C1 segment of cervical spinal cord (tissue), 14 donors: ENCODE measurements at places on chromosomes 7 and 10.

GRCh38 chr7:84823530-84823929 is 363.3 kb downstream of the SEMA3D start:
- DNase-seq = no peak

DNA sequence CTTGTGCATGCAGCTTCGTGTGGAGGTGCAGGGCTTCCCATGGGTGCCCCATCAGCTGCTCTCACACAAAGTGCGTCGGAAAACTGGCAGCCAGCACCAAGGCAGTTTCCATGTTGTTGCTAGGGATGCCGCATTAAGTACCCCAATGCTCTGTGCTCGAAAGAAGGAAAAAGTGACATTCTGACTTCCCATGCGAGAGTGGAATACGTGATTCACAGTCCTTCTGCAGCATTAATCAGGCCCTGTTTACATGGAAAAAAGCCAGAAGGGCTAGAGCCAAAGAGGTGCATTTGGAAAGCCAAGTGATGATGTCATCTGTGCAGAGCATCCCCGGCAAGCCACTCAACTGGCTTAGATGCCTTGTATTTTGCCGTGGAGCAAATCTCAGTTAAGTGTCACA is 258.3 kb downstream of the GATA3 start:
- DNase-seq = no peak

DNA sequence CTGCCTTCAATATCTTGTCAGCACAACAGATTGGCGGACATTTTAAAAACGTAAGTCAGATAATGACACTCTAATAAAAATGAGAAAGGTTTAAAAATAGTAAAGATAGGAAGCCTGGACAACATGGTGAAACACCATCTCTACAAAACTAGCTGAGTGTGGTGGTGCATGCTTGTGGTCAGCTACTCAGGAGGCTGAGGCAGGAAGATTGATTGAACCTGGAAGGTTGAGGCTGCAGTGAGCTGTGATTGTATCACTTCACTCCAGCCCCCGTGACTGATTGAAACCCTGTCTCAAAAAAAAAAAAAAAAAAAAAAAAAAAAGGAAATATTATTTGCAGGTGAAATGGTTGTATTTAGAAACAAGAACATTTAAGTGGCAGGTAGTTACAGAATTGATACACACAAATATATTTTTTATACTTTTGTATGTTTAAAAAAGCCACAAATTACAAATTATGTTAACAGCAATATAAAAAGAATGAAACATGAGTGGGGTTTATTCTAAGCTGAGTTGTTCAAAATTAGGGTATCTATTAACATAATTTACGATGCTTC is 141.9 kb downstream of the ADK start:
- DNase-seq = no peak

DNA sequence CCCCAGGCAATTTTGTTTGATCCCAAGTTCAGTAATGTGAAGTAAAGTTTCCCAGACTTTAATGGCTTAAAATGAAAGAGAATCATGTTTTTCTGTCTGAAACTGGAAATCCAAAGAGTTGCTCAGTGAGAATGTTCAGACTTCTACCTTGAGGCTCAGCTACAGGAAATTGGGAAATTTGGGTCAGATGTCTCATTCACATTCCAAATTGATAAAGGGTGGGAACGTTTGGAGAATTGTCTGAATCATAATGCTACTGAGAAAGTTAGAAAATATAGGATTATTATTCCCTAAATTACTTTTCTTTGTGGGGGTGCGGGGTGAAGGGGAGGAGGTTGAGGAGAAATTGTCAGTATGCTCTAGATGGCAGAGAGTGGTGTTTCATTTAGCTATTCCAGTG is 773.9 kb downstream of the LRMDA start:
- no peak for DNase-seq

- DNase-seq = no peak
Observed at GRCh38 chr7:10079572-10079971, 894.1 kb upstream of the PHF14 start.

DNA sequence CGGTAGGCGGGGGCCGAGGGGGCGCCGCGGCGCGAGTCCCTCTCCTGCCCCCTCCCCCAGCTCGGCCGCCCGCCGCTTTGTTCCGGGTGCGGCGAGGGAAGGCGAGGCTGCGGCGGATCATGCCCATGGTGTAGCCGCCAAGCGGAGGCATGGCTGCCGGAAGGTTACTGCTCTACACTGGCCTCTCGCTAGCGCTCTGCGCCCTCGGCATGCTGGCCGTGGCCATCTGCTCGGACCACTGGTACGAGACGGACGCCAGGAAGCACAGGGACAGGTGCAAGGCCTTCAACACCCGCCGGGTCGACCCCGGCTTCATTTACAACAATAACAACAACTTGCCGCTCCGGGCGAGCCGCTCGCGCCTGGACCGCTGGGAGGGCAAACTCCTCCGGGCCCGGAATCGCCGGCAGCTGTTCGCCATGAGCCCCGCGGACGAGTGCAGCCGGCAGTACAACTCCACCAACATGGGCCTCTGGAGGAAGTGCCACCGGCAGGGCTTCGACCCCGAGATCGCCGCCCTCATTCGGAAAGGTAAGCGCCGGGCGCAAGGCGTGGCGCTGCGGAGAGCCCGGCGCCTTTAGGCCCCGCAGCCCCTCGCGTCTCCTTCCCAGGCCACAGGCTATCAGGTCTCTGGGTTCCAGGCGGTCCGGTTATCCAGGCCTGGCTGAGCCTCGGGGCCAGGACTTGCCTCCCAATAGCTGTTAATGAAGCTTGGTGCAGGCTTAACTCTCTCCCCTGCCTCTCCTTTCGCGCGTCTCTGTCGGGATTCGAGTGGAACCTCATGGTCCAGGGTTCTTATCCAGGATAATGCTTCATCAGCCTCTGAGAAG is 513 bp downstream of the TMEM178B start:
- peak; percentile 53 for DNase-seq

- no peak for DNase-seq
Observed at GRCh38 chr10:130928306-130928705, 383.2 kb downstream of the TCERG1L start.

DNA sequence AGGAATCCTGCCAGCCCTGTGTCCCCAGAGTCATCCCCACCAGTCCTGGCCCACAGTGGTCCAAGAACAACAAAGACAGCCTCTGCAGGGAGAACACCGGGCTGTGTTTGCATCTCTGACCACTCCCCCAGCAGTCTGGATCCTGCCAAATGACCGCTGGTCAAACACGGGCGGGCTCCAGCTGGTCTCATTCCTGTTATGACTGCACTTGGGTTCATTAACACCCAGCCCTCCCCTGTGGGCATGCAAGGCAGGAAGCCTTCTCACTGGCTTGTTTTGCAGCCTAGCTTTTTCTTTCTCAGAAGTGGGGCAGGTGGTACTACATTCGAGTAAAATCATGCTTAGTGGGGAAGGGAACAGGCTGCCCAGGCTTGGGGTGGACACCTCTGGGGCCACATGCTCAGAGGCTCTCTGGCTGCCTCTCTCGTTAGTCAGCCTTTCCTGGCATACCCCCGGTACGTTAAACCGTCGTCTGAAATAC is 190.0 kb downstream of the PLXNA4 start:
- peak; percentile 46 for DNase-seq

DNA sequence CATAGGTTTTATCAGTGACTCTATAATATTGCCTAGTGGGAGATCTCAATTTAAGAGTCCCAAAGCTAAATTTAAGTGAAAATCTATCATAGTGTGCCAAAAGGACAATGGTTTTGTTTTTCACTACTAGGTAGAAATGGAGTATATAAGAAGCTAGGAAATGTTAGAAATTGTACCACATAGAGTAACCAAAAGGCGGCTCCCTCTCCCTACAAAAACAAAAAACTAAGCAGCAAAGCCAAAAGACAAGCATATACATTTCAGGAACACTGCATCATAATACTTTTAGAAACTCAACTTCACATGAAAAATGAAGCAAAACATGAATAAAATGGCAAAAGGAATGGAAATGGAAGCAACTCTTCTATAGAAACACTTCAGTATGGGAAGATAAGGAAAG is 271.6 kb downstream of the CACNA2D1 start:
- DNase-seq = no peak

- DNase-seq = no peak
Observed at GRCh38 chr10:55897490-55897921, 463.6 kb downstream of the ZWINT start.

DNA sequence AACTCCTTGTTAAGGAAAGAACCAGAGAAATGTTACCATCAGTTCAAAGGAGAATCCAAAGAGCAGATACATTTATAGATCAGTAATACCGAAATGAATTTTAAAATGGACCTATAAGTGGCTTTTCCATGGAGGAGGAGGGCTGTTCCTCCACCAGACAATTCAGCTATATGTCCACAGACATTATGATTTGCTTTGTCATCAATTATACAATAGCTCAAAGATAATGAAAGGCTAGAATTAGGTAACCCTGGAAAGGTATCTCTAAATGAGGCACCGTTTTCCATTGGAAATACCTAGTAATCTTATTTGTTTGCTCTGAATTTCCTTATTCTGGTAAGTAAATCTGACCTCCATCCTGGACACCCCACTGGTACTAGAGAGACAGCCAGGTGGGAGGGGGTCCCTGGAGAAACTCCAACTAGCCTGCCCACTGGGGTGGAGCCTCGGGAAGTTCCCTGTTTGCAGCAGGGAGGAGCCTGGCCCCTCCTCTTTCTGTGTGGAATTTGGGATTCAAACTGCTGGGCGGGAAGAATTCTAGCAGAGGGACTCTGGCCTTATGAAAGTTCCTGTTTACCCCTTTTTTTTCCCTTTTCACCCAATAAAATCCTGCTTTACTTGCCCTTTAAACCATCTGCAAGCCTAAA is 218.0 kb downstream of the PHF14 start:
- no peak for DNase-seq

DNA sequence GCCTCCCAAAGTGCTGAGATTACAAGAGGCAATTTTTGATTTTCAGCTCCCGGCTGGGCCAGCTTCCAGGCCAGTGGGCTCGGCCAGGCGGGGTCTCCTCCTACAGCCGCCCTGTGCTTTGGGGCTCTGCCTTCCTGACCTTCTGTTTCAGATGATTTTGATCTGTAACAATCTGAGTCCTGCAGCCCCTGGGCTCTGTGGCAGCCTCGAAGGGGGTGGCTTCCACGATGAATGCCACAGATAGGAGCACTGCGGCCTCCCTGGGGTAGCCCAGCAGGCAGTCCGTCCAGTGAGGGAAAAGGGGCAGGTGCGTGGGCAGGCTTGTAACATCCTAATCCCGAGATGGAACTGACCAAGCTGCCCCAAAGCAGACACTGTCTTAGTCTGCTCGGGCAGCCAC is 177.5 kb downstream of the DNAJB6 start:
- DNase-seq = no peak

DNA sequence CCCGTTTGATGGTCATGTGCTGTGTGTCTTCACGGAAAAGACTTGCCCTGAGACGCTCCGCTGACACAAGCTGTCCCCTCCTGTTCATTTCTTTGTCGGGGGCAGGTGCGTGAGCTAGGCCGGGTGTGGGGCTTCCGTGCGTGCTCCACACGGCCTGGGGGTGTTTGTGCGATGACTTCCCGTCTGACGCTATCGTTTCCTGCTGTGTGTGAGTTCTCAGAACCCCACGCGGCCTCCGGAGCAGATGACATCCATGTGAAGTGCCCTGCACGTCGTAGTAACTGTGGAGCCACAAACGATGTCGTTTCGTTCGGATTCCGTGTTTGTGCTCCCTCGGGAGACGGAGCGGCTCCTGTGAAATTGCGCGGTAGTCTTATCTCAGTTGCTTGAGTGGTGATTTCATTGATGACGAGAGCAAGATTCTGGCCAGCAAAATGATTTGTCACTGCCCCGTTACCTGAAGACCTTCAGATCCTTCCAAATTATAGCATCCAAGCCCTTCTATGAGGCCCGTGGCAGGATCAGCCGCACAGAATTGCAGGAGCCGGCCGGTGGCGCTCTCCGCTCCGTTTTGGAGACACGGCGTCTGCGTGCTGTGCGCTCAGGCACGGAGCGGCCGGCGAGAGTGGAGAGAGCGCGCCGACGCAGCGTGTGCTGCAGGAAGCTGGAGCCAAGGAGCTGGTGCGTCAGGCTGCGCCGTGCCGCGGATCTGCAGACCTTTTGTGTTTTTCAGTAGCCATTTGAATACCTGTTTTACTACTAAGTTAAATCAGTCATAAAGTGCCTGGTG is 94.9 kb downstream of the NKX6-2 start:
- no peak for DNase-seq

GRCh38 chr10:24556126-24556749 is 167.4 kb downstream of the ARHGAP21 start:
- DNase-seq = no peak

GRCh38 chr10:100508266-100508665 is 11.4 kb downstream of the SEC31B start:
- DNase-seq = no peak

DNA sequence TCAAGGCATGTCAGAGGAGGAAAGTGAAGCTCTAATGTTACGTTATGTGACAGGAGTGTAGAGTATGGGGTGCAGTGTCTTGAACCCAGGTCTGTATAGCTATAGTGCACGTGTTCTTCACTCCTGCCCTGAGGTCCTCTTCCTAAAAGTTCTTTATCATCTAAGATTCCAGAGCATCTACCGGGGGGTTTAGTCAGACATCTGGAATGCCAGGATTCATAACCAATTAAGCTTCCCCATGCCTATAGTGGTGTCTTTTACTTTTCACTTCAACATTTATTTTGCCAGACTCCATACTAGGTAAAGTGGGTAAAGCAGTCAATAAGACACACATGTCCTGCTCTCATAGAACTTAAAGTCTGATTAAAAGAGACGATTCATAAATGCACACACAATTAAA is 22.4 kb downstream of the PPP1R3C start:
- DNase-seq = no peak

DNA sequence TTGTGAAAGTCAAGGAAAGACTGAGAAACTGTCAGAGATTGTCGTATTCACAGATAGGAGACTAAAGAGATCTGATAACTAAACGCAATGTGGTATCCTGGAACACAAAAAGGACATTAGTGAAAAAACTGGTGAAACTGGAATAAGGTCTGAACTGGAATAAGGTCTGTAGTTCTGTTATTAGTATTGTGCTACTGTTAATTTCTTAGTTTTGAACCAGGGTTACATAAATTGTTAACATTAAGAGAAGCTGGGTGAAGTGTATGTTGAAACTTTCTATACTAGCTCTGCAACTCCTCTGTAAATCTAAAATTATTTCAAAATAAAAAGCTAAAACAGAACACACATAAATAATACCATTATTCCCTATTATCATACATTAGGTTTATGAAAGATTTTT is 3.4 kb upstream of the NT5C2 start:
- DNase-seq = no peak

- no peak for DNase-seq
Observed at GRCh38 chr10:52318822-52319464, 4.9 kb downstream of the DKK1 start.

DNA sequence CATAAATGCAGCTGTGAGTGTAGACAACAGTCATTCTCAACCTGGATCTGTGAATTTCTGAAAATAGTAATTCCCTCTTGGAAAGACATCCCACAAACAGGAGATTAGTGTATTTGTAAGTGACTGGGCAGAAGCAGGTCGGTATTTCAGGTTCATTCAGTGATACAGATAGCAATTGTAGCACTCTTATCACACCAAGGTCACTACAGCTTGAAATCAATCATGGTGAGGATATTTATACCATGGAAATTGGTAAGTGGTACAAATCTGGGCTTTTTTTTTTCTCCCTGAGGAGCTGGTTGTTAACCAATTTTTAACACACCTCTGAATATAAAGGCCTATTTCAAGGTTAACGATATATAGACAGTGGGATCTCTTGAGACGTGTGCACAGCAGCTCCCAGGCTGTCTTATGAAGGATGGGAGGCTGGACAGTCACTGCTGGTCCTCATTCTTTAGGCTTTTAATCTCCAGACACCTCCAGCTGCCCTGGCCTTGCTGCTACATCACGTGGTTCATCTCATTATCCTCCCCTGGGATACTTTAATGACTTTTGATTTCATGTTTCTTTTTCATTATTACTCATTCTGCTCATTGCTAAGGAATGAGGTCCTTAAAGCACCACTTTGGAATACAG is 87.1 kb downstream of the ITGA8 start:
- DNase-seq = no peak

- no peak for DNase-seq
Observed at GRCh38 chr7:82789883-82790609, 346.5 kb upstream of the CACNA2D1 start.
